ENCODE measurements at places on chromosomes 4 and X.

DNA sequence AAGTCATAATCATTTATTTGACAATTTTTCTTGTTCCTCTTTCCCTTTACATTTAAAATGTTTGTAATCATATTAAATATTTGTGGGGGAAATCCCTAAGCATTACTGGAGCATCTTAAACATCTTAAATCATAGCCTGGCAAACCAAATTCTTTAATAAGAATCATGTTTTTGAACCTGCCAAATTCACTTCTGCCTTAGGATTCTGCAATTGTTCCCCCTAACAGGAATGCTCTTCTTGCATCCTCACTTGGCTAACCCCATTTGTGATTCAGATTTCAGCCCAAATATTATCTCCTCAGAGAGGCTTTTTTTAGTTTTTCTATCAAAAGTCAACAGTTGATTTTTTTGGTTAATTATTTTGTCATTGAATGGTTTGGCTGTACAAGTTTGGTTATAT is 241.1 kb downstream of the MAPK10 start:
- DNase-seq, result no peak

- no peak for DNase-seq
These were observed 61.6 kb upstream of the ARSJ start for GRCh38 chr4:114041117-114041475.

- DNase-seq, result peak; percentile 19
These were observed 326.7 kb downstream of the STK32B start for GRCh38 chr4:5378002-5378401.

- no peak for DNase-seq
These were observed 81.2 kb downstream of the SPCS3 start for GRCh38 chr4:176400816-176401461.

DNA sequence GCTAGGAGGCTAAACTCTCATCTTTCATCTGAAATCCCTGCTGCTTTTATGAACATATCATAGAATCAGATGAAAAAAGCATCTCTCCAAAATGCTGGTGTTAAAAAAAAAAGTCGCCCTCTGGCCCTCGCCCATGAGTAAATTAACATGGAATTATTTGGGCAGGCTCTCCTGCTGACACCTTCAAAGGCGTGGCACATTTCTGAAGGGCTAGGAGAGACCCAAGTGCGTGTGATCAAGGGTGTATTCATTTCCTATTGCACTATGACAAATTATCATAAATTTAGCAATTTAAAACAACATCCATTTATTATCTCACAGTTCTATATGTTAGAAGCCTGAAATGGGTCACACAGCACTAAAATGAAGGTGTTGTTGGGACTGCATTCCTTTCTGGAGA is 5.1 kb downstream of the ANXA3 start:
- DNase-seq, result no peak

DNA sequence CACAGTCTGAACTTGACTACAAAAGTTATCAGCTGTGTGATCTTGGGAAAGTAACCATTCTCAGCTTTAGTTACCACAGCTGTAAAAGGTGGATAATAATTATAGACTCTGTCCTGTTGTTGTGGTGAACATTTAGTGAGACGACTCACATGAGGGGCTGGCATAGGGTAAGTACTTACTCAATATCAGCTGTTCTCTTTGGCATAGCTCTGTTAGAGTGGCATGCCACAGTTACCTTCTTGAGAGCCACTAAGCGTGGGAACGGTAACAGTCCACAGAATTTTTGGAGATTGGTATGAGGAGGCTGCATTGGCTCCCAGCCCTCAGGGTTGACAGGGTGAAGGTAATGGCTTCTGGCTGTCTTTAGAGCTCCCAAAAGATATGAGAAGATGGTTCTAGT is 13.2 kb upstream of the HAND2 start:
- DNase-seq, result no peak

GRCh38 chrX:41512394-41512793 is 65.3 kb downstream of the NYX start:
- no peak for DNase-seq

DNA sequence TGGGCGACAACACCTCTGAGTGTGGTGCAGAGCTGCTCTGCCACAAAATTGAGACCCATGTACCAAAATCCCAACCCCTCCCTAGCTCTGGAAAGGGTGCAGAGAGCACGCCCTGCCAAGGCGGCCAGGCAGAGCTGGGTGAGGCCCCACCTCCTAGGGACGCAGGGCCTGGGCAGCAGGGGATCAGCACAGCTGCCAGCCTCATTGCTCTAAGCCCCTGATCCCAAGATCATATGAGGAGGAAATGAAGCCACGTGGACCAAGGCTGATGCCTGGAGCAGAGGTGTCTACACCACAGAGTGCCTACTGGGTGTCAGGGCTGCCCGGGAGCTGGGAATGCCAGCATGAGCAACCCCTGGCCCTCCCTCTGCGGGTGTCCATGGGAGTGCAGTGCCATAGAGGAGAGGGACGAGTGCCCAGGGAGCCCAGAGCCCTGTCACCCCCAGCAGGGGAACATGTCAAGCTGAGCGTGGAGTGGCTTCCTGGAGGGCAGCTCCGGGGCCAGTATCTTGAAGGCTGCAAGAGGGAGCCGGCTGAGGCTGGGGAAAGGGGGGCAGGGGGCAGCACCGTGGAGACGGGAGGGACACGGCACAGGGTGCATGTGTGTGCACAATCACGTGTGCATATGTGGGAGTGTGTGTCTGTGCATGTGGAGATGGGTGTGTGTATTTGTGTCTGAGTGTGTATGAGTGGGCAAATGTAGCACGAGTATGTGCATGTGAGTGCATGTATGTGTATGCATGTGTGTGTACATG is 63.9 kb upstream of the PSAPL1 start:
- no peak for DNase-seq

Data from HEK293T (cell line).